ENCODE measurements at places on chromosomes 13 and 19. TPM values are rescaled to one million over a fixed set of nuclear protein-coding genes. Genes with fewer than 3 reads are reported as not detected.
A peak's percentile ranks its signal among the peaks of the same experiment; 100 is the strongest.

DNA sequence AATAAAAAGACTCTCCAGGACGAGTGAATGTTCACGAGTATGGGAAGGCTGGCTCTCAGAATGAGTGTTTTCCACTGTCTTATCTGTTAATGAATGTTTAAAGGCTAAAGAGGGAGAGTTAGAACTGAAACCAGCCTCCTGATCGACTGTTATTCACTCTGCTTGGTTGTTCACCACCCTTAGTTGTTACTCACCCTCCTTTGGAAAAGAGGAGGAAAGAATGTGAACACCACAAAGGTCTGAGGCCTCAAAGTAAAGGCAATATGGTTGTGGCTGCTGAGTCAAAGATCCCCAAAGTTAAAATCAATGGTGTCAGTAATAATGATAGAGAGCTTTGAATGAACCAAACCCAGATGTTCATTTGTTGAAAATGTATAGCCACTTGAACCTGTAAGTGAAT lies 1793.2 kb upstream of the PCDH20 start:
- no peak for DNase-seq
- no peaks in the 10 kb centered on the region for H3K27me3 ChIP-seq
- H3K4me3 ChIP-seq: no peak overlapping the region

DNA sequence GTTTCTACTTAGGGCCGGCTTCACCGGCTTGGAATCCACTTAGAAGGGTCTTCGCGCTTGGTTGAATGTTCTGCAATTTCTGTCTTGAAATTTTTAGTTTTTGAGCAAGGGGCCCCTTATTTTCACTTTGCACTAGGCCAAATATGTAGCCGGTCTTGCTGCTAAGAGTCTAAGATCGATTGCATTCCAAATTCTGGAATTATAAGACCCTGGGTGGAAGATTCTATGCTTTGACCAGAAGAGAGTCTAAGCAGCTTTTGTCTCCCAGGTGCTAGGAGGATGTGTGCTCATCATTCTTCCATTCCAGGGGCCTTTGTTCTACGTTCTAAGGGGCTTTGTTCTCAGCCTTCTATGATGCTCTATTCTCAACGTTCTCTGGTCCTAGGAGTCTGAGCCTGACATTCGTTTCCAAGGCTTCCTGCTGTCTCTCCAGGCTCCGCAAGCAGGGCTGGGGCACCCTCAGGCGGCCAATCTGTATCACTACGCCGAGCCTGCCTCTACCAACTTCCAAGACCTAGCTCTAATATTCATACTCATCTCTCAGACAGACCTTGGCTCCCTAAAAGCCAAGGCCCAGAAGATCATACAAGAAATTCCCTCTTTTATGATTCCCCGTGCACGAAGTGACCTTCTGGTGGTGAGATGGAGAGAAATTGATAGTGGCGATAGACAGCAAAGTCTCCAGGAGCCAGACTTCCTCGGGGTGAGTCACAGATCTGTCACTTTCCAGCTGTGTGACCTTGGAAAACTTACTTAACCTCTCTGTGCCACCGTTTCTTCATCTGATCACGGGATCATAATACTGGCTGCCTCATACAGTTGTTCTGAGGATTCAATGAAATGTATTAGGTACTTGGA lies 982 bp upstream of the DACT3 start:
- no peaks in the 10 kb centered on the region for H3K36me3 ChIP-seq
- DNase-seq: peak; percentile 94
- peaks cover 31% of the 10 kb centered on the region for H3K27me3 ChIP-seq

DNA sequence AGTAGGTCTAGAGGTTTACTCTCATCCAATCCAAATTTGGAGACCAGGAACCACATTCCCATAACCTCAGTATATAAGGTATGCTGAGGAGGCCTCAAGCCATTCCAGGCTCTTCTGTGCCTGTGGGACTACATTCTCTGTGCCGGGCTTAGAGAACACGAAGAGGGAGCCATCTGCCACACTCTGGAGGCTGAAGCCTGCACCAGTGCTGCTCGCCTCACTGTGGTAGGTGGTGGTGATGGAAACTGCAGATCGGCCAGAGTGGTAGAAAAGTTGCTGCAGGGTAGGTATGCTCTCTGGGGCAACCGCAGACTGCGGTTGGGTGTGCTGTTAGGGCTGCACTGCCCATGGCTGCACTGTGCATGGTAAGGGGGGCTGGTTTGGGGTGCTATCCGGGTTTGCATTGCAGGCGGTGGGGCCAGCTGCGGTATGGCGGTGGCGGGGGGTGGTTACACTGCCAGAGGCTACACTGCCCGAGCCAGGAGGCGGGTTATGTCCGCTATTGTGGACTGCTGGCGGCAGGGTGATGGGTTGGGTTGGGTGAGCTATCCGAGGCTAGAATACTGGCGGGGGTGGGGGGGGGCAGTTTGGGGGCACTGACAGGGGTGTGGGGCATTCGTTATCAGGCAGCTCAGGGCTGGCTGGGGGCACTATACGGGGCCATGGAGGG lies 145.0 kb downstream of the TNFRSF19 start:
- no peaks in the 10 kb centered on the region for H3K4me1 ChIP-seq
- no peaks in the 10 kb centered on the region for H3K27me3 ChIP-seq
- H3K36me3 ChIP-seq: no peaks in the 10 kb centered on the region
- no peak overlapping the region for H3K4me3 ChIP-seq
- no peak overlapping the region for H3K27ac ChIP-seq

DNA sequence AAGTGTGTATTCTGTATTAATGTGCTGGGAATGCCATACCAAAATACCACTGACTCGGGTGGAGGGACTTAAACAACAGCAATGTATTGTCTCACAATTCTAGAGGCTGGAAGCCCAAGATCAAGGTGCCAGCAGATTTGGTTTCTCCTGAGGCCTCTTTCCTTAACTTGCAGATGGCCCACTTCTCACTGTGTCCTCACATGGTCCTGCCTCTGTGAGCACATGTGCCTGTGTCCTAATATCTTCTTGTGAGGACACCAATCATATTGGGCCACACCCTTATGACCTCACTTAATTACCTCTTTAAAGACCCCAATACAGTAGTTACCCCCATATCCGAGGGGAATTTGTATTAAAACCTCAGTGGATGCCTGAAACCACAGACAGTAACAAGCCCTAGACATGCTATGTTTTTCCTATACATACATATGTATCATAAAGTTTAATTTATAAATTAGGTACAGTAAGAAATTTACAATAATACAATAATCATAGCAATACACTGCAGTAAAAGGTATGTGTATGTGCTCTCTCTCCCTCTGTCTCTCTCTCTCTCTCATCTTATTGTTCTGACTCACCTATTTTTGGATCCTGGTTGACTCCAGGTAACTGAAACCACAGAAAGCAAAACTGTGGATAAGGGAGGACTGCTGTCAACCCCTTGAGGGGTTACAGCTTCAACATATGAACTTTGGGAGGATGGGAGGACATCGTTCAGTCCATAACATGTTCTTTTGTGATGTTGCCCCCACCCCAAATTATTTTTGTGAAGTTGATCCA lies 174.3 kb downstream of the IRS2 start:
- H3K36me3 ChIP-seq: no peaks in the 10 kb centered on the region
- no peak for DNase-seq
- H3K4me1 ChIP-seq: no peaks in the 10 kb centered on the region
- no peak overlapping the region for H3K4me3 ChIP-seq
- H3K27me3 ChIP-seq: no peaks in the 10 kb centered on the region

- H3K36me3 ChIP-seq: no peaks in the 10 kb centered on the region
- peak overlapping the region; percentile 30 for H3K4me3 ChIP-seq
- DNase-seq: peak; percentile 54
- peaks cover 31% of the 10 kb centered on the region for H3K4me1 ChIP-seq
- no peak overlapping the region for H3K27ac ChIP-seq
These were observed 6.5 kb upstream of the TSHZ3 start for GRCh38 chr19:31355665-31356289.

DNA sequence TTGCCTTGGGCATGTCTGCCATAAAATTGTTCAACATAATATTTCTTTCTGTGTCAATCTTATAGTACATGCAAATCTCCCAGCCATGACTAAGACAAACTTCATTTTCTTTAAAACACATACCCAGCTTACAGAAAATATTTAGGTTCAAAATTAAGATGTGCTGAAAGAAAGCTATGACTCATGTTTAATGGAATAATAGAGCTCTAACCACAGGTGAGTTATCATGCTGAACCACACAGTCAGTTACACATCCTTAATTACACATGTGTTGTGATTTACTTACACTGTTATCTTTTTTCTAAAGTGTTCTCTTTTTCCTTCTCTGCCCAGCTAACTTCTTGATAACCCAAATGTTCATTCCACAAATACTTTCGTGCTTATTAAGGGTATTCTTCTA lies 1831.2 kb downstream of the OLFM4 start:
- no peak for DNase-seq
- no peak overlapping the region for H3K4me3 ChIP-seq
- no peaks in the 10 kb centered on the region for H3K36me3 ChIP-seq
- H3K4me1 ChIP-seq: no peaks in the 10 kb centered on the region
- H3K27ac ChIP-seq: no peak overlapping the region

DNA sequence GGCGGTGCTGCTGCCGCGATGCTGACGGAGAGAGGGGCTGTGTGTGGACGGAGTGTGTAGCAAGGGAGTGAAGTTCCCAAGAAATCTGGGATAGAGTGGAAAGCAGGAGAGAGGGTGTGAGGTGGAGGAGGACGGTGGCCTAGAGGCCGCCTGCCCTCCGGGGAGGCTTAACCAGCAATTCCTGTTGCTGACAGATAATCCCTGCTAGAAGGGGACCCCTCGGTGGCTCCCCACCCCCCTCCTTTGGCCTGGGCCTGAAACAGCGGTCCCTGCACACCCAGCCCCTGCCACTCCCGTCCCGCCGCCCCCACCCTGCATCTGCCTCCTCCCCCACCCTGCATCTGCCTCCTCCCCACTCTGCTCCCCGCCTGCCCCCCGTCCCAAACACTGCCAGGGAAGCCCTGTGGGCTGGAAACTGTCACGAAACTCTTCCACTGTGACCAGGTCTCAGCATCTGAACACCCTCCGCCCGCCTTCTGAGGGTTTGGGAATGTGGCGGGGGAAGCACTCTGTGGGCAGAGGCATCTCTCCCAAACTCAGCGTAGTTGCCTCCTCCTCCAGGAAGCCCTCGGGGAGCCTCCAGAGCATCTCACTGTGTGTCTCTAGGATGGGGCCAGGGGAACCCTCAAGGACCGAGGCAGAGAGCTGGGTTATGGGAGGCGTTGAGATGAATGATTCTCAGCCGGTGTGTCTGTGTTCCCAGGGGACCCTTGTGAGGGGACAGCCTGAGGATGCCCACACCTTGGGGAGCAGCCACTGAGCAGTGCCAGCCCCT lies 17.1 kb upstream of the MATK start:
- no peak overlapping the region for H3K4me3 ChIP-seq
- H3K27ac ChIP-seq: no peak overlapping the region
- no peaks in the 10 kb centered on the region for H3K36me3 ChIP-seq
- H3K27me3 ChIP-seq: peaks cover 43% of the 10 kb centered on the region

DNA sequence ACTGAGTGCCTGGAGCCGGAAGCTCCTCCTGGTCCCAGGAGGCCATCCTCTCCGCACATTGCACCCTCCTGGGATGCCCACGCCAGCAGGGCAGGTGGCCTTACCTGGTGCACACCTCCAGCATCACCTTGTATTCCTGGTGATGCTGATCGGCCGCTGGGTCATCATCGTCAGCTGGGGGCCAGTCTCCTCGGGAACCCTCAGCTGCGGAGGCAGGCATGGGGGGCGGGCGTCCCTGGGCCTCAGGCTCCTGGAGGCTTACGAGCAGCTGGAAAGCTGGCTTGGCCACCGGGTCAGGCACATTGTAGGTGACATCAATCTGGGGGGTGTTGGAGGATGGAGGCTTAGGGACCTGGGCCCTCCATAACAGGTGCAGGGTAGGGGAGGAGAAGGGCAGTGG lies 13.7 kb downstream of the F2RL3 start:
- H3K36me3 ChIP-seq: no peaks in the 10 kb centered on the region
- no peaks in the 10 kb centered on the region for H3K4me1 ChIP-seq
- no peak overlapping the region for H3K27ac ChIP-seq
- H3K27me3 ChIP-seq: peaks cover 15% of the 10 kb centered on the region
- H3K4me3 ChIP-seq: no peak overlapping the region

The TJP3 gene
- total RNA-seq: 32.5 TPM

The SOX1 gene
- 4.7 TPM for total RNA-seq

The C3 gene
- 0.25 TPM for total RNA-seq

The IL11 gene
- 0.06 TPM for total RNA-seq
